Fibroblast of gingiva (primary cell): ENCODE measurements at places on chromosomes 7 and 10.
A peak's percentile ranks its signal among the peaks of the same experiment; 100 is the strongest.

- DNase-seq, result peak; percentile 51
Measured at GRCh38 chr7:13282377-13282980, 595.0 kb downstream of the ARL4A start.

- peak; percentile 19 for DNase-seq
Measured at GRCh38 chr10:51273574-51273973, 199.3 kb downstream of the PRKG1 start.

- DNase-seq, result peak; percentile 35
Measured at GRCh38 chr7:149719050-149719899, 54.1 kb downstream of the ZNF467 start.

DNA sequence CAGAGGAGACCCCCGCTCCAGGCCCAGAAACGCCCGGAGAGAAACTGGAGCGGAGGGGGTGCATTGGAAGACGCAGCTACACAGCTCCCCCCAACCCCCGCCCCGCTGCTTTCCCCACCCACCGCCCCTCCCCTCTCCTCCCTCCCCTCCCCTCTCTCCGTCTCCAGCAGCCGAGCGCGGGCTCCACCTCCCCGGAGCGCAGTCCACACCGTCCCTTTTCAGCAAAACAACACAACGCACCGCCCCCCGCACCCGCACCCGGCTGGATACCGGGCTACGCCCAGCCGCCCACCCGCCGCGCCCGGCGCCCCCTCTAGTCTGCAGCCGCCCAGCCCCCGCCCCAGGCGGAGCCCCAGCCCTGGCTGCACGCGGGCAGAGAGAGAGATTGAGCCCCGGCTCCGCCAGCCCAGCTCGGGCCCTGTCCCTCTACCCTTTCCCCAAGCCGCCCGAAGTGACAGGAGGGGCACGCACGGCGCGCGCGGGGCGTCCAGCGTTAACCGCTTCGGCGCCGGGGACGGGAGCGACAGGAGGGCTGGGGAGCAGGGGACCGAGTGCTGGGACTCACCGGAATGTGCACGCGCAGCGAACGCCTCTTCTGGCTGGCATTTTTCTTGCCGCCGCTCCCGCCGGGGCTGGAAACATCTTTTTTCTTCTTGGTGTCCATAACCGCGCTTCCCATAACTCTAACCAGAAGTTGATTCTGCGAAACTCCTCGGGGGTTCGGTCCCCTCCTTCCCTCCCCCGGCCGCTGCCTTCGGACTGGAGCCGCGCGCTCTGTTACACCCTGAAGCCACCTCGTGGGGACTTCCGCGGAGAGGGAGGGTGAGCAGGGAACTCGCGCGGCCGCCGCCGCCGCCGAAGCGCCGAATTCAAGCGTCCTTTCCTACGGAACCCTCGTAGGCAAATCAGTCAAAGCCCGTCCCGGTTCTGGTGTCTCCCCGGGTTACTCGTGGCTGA is 695 bp downstream of the PRKAG2 start:
- peak; percentile 50 for DNase-seq

DNA sequence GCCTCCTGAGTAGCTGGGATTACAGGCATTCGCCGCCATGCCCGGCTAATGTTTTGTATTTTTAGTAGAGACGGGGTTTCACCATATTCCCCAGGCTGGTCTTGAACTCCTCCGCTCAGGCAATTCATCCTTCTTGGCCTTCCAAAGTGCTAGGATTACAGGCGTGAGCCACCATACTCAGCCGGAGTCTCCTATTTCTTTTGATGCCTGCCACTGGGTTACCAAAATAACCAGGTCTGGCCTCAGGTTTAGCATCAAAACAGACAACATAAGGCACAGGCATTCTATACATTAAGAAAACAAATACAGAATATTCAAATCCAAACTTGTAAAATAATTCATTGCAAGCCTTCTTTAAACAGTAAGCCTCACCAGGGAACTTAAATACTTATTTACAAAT is 289.8 kb upstream of the IMMP2L start:
- no peak for DNase-seq

DNA sequence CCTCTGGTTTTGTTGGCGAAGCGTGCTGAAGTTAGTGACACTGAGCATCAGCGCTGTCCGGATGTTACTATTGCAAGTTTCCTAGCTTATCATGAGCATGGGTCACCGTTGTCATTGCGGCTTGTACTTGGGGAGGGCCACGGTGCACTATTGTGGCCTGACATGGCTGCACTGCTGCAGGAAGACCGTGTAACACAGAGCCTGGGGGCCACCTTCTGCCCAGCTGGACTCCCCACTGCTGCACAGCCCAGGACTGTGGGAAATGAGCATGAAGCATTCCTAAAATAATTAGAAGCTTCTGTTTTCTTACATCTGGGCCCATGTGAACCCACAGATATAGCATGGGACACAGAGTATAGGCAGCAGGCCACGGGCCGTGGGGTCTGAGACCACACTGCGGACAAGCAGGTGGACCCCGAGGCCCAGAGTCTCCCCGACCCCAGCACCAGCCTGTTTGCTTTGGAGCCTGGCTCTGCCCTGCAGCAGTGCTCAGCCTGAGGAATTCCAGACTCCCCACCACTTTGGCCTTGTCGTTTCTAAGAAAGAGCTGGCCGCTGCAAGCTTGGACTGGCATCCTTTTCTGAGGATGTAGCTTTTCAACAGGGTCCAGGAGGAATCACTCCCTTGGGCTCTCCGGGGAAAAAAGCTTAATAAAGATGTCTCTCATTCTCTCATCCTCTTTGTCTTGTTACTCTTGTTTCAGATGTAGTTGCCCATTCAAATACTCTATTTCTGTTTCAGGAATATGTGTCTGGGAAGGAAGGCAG is 179.2 kb downstream of the CCDC3 start:
- DNase-seq, result no peak

DNA sequence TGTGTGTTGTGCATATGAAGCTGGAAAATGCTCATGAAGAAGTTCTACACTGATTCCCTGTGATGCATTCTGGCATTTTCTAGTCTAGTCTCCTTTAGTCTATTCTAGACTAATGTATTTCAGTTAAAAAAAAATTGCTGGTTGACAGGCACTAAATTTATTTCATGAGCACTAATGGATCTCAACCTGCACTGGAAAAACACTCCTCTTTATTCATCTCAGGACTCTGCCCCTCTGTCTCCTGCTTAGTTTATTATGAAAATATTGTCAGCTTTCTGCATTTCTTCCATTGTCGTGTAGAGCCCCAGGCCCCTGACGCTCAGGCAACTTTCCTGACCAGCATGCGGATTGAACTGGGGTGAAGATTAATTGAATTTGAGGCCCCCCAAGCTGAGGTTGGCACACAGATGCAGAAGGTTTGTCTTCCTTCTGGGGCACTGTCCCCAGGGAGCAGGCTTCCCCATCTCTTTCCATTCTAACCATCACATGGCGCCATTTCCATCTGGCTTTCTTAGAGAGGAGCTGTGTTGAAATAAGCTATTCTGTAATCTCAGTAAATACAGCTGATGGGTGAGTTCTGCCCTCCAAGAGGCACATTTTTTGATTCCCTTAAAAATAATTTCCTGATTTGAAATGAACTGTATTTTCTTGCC is 128.7 kb downstream of the INSYN2A start:
- no peak for DNase-seq

- no peak for DNase-seq
Measured at GRCh38 chr7:152886579-152887117, 127.1 kb downstream of the ACTR3B start.

DNA sequence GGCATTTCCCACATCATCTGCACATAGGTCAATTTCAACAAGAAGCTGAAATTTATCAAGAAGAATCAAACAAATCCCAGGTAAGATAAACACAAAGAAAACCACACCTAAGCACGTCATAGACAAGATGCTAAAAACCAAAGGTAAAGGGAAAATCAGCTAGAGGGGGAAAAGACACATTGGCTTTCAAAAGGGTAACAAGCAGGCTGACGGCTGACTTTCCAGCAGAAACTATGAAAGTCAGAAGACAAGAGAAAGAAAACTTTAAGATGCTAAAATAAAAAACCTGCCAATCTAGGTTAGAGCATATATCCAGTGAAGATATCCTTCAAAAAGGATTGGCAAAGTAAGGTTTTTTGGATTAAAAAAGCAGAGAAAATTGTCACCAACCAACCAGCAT is 59.9 kb upstream of the RHEB start:
- DNase-seq, result no peak

DNA sequence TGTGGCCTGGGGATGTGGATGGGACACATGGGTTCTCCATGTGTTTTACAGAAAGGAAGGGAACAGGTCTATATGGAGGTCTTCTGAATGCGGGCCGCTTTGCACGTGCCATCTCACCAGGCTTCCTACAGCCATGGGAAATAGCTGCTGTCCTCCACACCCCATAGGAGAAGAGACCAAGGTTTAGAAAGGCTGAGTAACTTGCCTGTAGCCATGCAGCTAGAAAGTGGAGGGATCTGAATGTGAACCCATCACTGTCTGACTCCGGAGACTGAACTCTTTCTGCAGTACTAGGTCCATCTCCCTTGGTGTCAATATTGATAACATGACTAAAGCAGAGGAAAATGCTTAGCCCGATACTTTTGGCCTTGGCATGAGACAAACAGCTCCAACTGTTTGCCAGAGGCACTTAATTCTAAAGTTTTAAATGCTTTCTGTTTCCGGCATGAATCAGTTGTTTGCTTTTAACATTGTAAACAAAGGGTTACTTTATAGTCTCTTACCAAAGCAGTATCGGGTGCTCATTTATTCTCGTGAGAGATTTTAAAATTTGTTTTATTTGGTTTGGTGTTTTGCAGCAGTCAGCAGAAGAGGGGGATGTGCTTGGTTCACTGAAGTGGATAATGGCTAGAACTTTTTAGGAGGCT is 64.8 kb upstream of the LOXL4 start:
- DNase-seq, result no peak

DNA sequence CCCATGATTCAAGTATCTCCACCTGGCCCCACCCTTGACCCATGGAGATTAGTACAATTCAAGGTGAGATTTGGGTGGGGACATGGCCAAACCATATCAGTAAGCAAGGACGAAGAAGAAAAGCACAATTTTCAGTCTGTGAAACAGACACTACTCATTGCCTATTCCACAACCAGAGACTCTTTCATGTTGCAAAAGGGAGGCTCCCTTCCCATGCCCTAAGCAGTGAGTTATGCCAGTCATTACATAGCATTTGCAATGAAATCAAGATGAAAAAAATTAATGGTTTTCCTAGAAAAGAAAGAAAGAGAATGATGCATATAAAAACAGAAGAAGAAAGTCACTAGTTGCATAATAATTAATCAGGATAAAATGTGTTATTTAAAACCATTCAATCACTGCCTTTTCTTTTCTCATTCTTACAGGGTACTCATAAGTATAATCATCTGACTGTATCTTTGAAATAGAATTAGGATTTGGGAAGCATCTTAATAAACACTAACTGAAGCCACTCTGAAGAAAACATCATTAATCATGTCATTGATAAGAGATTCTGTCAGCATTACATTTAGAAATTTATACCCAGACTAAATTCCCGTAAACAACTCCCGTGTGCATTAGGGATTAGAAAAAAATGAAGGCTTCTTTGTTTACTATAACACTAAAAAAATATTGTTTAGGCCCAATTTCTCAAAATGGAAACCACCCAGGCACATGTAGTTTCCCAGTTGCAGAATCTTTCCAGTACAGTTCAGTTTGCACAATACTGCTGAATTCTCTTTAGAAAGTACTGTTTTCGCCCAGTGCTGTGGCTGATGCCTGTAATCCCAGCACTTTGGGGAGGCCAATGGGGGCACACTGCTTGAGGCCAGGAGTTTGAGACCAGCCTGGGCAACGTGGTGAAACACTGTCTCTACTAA is 9.1 kb downstream of the PRPS1L1 start:
- no peak for DNase-seq

GRCh38 chr7:94621120-94621519 is 34.8 kb downstream of the SGCE start:
- no peak for DNase-seq

DNA sequence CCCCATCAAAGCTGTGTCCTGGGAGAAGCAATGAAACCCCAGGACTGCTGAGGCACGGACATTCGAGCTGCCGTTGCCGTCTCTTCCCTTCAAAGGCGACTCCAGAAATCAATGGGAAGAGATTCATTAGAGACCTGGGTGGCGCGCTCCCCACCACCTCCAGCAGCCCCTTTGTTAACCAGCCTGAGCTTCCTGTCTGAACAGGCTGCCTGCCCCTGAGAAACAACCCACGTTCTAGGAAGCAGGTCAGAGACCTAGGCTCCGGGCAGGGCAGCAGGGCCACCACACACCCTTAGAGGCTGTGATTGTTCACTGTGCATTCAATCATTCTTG is 110.9 kb upstream of the PPIF start:
- no peak for DNase-seq

- DNase-seq, result peak; percentile 84
Measured at GRCh38 chr10:132448248-132448731, 51.3 kb downstream of the PWWP2B start.

DNA sequence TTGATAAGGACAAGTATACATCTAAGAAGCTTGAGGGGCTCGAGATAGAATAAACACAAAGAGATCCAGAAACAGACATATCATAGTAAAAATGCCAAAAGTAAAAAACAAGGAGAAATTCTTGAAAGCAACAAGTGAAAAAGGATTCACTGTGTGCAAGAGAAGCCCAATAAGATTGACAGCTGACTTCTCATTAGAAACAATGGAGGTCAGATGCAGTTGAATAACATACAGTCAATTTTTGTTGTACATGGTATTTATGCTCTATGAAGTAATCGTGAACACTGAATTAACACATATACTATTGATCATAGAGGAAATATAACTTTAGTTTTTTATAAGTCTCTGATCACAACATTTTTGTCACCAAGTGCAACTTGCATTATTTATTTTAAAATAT is 982.8 kb upstream of the SORCS1 start:
- no peak for DNase-seq
